ENCODE measurements at places on chromosomes 7 and 10. TPM values are rescaled to one million over a fixed set of nuclear protein-coding genes. Genes with fewer than 3 reads are reported as not detected.

LRRC18 gene
- not detected for total RNA-seq

GTPBP10 gene
- 8.5 TPM for total RNA-seq

PAX4 gene
- not detected for total RNA-seq

MCM10 gene
- 14.1 TPM for total RNA-seq

OR9A2 gene
- not detected for total RNA-seq

SORCS1 gene
- total RNA-seq: not detected

MICALL2 gene
- 13.4 TPM for total RNA-seq

MCM7 gene
- total RNA-seq: 51.6 TPM

SCART1 gene
- 1.3 TPM for total RNA-seq

PTPRN2 gene
- total RNA-seq: 0.85 TPM

CYP3A7 gene
- not detected for total RNA-seq

CAV1 gene
- total RNA-seq: 1,559 TPM

Data from endothelial cell of coronary artery (primary cell).